ENCODE measurements at places on chromosomes 13 and 19.

DNA sequence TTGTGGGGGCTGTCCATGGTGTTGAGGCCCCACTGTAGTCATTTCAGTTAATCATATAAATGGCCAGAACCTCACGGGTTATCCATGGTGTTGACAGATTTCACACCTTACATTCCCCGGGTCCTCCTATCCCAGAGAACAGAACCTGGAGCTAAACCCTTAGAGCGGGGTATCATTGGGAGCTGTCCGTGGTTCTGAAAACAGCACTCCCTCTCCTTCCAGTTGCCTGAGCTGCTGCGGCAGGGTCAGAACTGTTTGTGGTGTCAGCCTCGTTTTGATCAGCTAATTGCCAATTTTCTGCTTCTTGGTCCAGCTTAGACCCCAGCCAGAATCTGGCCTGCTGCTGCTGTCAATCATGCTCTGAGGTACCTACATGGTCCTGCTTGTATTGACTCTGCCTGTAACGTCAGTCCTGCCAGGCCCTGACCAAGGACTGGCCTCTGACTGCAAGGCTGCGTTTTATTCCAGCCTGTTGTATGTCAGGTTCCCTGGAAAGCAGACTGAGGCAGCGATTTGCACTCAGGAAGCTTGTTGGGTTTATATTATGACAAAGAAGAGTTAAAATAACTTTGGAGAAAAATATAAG, 55.8 kb upstream of the KCTD15 start:
- no peak for DNase-seq

GRCh38 chr19:50378863-50379236, 2.6 kb downstream of the NR1H2 start:
- no peak for DNase-seq

DNA sequence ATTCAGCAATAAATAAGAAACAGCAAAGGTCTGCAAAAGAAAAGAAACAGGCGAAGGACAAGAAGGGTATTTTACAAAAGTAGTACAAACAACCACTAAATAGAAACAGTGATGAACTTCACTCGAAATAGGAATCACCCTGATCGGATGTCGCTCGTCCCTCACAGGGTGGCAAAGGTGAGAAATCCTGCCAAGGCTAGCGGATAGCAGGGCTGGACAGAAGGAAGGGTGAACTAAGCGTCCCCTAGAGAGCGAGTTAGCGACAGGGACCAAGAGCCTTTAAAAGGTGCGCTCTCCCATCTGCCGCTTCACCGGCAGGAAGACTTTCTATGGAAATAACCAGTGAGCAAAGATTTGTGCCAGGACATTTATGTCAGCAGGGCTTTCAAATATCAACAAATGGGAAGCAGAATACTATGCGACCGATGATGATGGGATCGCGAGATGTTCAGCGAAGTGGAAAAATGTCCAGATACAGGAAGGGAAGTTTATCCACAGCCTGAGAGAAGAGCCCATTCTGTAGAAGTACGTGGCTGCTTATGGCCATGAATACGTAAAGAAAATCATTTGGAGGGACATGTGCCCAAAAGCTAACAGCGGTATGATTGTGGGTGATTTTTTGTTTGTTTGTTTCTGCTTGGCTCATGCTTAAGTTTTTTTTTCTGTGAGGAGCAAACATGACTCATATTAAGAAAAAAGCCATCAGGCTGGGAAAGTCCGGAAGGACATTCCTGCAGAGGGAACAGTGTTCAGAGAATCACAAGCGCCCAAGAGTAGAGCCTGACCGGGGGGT, 18.9 kb downstream of the ELAVL1 start:
- no peak for DNase-seq

GRCh38 chr19:31039151-31039550, 310.1 kb downstream of the TSHZ3 start:
- no peak for DNase-seq

GRCh38 chr19:44865196-44865767, 19.2 kb downstream of the NECTIN2 start:
- DNase-seq: no peak

DNA sequence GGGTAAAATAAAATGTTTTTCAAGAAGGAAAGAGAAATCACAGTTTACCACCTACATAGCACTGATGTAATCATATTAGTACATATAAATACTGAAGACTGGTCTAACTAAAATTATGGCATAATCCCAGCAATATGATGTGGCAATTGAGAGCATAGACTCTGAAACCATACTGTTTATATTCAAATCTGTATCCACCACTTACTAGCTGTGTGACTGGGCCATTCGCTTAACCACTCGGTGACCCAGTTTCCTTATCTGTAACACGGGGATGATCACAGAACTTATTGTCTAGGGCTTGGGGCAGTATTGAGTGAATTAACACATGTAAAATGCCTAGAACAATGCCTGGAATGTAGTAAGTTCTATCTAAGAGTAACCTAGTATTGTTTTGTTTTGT, 13.1 kb upstream of the GTF3A start:
- no peak for DNase-seq

GRCh38 chr13:59422646-59423045, 741.1 kb downstream of the DIAPH3 start:
- DNase-seq: no peak

GRCh38 chr13:113835461-113836270, 28.2 kb downstream of the GAS6 start:
- no peak for DNase-seq

DNA sequence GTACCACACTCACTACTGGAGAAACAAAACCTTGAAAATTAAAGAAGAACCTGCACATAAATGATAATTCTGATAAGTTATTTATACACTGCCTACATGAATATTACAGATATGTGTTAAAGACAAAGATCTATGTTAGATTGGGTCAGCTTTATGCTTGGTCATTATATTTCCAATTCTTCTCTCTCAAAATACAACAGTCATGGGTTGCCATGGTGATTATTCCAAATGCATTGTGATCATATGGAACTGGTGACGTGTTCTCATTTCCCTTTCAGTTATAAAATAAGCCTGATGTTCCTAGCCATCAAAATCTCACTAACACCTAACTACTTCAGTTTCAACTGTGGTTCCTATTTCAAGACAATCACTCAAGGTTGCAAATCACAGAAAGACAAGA, 1416.4 kb downstream of the UQCRFS1 start:
- no peak for DNase-seq

DNA sequence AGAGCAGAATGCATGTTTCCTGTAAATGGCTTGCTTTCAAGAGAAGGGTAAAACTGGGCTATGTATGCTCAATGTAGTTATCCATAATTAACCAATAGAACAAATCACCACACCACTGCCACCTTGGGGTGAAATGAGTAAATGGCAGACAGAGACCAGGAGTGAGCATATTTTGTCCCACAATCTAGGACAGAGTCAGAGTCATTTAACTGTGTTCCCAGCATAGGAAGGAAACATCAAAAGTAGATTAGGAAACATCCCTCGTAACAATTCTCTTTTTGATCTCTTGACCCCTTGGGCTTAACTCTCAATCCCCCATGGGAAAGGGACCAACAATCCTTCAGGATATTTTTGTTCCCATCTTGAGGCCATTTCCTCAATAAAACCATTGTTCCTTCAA, 224.8 kb downstream of the NHLRC3 start:
- DNase-seq: no peak

DNA sequence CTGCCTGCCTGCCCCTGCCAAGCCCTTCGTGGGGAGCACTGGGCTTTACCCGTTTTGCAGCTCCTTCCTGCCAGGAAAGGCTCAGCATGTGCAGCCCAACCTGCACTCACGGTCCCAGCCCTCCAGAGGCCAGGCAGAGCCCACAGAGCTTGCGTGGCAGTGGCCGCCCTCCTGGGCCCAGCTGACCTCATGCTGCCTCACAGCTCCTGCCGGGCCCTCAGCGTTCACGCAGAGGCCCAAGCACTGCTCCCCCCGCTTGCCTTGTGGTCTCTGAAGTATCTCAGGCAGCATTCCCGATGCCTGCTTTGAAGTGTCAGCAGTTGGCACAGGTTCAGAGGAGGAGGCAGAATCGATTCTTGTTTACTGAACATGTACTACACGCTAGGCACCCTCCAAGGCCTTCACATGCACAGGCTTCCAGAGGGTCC, 32.5 kb downstream of the CAPN12 start:
- no peak for DNase-seq

DNA sequence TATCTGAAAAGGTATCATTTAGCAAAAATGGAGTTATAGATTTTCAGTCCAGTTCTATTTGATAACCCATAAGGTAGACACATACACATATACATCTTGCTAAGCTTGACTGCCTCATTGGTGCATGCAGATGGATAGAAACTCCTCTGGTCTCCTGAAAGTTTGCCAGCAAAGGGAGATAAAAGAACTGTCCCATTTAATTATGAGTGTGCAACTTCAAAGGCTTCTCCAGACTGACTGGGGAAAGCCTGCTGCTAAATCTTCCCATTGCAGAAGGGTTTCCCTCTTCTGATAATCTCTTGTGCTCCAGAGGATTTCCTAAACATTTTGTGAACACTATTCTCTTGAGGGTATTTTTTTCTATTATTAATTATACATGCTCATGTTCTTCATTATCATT, 131.9 kb downstream of the ITGBL1 start:
- DNase-seq: no peak

DNA sequence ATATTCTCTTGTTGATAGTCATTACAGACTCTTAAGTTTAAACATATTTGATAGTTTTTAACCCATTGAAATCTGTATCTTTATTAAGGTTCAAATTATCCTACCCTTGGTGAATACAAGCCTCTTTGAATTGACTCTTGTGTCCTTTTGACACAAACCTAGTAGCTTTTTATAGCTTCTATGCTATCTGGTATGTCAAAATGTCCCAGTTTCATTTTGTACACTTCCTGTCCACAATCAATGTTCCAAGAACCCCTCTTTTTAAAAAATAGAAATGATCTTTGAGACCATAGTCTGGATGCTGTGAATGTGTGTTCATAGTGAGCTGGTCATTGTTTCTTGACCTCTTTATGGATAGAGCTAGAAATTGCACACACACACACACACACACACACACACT, 39.2 kb upstream of the FGF14 start:
- DNase-seq: no peak

DNA sequence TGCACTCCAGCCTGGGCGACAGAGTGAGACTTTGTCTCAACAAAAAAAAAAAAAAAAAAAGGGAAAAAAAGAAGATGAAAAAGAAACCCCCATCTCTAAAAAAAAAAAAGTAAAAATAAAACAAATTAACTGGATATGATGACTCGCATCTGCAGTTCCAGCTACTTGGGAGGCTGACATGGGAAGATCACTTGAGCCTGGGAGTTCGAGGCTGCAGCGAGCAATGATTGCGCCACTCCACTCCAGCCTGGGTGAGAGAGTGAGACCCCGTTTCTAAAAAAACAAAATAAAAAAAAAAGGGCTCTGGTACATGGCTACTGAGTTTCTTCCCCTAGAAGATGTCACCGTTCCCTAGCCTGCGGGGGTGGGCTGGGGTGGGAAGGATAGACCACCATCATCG, 2.4 kb upstream of the CATSPERG start:
- DNase-seq: no peak

DNA sequence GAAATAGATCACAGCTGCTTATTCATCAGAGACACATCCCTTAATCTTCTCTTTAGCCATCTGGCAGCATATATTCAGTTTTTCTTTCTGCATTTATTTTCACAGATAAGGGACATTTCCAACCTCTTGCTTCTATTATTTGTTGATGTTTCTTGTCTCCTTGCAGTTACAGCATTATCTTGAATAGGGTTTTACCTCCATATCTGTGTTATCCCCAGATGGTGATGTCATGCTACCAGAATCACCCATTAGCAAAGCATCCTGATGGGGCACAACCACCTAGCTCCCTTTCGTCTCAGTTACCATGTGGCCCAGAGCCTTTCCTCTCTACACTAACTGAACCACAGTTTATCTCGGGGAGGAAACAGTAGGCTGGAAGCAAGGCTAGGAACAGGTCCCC, 483.9 kb downstream of the FOXO1 start:
- DNase-seq: no peak

DNA sequence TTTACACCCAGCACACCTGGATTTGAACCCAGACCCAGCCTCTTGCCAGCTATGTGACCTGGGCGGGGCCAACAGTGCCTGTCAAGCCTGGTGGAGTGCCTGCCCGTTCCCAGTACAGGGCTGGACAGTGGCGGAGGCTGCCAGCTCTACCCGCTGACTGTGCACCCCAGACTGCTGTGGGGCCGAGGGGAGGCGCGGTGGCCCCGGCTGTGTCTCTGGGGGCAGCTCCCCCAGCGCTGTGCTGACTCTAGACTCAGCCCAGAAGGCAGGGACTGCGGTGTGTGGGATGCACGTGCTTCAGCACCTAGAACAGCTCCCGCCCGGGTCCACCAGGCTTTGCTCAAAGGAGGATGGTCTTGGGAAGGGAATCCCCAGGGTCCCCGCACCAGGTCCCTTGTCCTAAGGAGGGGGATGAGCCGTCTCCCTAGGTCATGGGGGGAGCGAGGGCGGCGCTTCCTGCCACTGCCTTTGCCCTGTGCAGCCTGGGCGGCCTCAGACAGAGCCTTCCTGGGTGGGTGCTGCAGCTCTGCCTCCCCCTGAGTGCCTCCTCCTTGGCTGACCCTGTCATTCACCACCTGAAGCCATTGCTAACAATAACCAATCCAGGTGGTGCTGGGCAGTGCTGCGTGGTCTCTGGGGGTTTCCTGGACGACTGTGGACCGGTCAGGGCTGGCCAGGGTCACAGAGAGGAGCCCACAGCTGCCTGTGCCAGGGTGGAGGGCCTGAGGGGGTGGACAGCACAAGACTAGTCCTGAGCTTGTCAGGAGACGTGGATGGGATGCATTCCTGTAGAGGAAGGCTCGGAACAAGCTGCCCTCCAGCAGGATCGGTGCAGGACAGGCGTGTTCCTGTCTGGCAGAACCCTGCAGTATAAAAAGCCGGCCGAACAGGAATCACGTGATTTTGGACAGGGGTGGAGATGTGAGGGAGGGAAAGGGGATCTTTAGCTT, 18.6 kb downstream of the TMEM255B start:
- no peak for DNase-seq

DNA sequence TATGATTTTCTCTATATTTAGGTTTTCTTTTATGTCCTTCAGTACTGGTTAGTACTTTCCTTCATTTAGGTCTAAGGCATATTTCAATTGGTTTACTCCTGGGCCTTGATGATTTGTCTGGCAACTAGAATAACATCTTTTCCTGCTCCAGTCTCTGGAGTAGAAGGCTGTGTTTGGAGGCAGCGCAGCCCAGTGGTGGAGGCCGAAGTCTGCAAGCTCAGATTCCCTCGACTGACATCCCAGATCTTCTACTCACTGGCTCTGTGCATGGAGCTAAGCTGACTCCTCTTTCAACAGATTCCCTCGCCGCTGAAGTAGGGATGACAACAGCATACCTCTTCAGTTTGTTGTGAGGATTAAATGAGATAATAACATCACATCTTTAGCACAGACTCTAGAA, 141.0 kb downstream of the RAP2A start:
- no peak for DNase-seq

DNA sequence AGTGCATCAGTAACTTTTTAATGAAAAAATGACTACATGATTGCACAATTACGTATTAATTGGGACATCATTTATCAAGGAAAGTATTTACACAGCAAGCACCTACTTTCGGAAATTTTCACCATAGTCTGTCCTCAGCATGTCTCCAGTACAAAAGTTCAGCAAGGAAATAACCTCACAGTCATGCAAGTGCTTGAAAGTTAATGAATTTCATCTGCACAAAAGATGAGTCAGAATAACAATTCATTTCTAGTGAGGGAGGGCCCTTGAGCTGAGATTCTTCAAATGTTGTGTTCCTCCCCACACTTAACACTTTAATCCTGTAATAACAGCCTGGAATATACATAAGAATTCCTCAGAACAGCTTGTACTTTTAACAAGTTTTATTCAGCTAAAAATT, 49.0 kb upstream of the OXGR1 start:
- no peak for DNase-seq

Data from suprapubic skin (tissue), 4 donors.